ENCODE measurements at places on chromosomes 1 and 21. TPM values are rescaled to one million over a fixed set of nuclear protein-coding genes. Genes with fewer than 3 reads are reported as not detected.

KRTAP6-3 gene
- not detected for total RNA-seq

SLC35F3 gene
- not detected for total RNA-seq

RHBDL2 gene
- not detected for total RNA-seq

CYP4Z1 gene
- 10.0 TPM for total RNA-seq

ETV3L gene
- not detected for total RNA-seq

GUCA2A gene
- total RNA-seq: not detected

DNA sequence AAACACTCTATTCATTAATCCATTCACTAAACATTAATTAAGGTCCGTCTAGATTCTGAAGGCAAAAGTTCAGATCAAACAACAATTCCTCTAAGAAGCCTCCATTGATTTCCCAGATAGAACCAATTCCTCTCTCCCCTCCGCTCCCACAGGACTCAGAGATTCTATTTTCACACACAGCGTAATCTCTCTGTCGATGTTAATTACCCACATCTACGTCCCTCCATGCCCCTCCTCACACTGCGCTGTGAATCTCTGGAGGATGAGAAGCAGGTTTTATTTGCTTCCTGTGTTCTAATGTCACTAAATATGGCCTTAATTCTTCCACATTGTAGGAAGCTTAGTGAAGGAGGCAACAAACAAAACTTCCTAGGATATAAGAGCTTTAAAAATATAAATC, 306.7 kb downstream of the DSCAM start:
- no peak for DNase-seq

- DNase-seq: no peak
Observed at GRCh38 chr1:41319807-41320711, 41.2 kb upstream of the FOXO6 start.

- no peak for DNase-seq
Observed at GRCh38 chr1:106756752-106757151, 299.7 kb upstream of the PRMT6 start.

DNA sequence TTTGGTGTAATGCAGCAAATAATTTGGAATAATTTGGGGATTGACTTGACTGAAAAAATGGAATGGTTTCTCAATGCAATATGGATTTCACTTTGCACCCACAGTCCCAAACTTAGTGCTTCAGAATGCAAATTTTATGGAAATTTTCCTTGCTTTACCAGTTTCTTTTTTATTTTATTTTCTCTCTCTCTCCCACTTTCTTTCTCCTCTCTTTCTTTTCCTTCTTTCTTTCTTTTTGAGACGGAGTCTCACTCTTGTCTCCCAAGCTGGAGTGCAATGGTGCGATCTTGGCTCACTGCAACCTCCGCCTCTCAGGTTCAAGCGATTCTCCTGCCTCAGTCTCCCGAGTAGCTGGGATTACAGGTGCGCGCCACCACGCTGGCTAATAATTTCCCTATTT, 110.3 kb downstream of the KCNN3 start:
- no peak for DNase-seq

GRCh38 chr21:37119421-37120218, 46.6 kb downstream of the TTC3 start:
- no peak for DNase-seq

- DNase-seq: no peak
Observed at GRCh38 chr1:232305050-232305449, 324.9 kb downstream of the SIPA1L2 start.

- no peak for DNase-seq
Observed at GRCh38 chr1:242569867-242570266, 45.4 kb upstream of the PLD5 start.

GRCh38 chr1:15352128-15352957, 57.3 kb upstream of the EFHD2 start:
- DNase-seq: no peak

DNA sequence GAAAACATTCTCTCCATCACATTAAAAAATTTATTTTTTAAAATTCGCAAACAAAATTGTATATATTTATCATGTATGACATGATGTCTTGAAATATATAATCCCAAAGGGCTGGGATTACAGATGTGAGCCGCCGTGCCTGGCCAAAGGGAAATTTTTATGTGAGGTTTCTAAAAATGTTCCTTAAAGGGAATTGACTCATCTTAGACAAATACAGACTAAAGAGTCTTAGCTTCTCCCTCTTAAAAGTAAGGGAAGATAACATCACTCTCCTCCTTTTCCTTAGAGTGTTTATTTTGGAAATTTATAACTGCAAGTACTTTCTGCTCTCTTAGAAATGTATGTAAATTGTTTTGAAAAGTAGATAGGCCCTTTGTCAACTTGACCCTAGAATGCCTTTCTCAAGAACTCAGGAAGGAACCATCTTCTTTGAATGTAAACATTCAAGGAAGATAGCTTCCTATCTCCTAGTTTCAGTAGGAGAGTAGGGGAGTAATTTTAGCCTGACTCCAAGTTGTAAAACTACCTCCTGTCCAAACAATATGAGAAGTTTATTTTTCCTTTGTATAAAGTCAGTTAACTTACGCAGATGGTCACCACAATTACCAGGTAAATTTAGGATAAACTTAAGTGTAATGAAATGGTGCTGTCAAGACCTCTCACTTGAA, 59.5 kb downstream of the C21orf91 start:
- no peak for DNase-seq

- DNase-seq: no peak
Observed at GRCh38 chr21:35208104-35208503, 159.0 kb upstream of the RUNX1 start.

DNA sequence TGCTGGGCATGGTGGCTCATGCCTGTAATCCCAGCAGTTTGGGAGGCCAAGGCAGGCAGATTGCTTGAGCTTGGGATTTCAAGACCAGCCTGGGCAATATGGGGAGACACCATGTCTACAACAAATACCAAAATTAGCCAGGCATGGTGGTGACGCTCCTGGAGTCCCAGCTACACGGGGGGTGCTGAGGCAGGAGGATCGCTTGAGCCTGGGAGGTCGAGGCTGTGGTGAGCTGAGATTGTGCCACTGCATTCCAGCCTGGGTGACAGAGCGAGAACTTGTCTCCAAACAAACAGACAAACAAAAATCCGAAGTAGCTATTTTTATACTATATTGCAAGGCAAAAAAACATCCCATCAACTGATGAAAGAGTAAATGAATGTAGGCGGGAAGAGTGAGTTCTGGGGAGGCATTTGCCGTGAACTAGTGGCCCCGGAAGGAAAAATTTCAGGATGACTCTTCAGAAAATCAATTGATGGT, 40.6 kb downstream of the NCMAP start:
- DNase-seq: no peak

DNA sequence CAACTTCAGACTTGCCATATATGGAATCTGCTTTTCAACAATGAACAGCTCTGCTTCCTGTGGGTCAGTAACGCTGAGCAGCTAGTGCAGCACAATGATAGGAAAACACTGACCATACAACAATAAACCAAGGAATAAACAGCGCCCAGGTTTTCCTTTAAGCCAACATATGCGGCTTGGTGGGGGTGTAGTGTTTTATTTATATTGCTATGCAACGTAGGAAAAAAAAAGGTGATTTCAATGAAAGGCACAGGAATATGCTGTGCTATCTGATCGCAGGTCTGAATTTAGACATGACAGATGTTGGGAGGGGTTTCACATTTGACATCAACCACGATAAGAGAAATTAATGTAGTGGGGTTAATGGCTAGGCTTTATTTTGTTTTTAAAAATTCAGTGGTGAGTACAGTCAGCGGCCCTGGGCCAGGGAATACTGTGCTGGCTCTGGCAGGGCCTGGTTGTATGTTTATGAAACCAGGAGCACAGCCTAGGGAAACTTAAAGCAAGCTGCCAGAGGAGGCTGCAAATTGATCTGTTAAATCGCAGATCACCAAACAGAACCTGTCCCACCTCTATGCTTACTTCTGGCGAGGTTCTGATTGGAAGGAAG, 4.3 kb downstream of the TSPAN2 start:
- DNase-seq: no peak

GRCh38 chr1:8398086-8398485, 80.2 kb downstream of the SLC45A1 start:
- no peak for DNase-seq

DNA sequence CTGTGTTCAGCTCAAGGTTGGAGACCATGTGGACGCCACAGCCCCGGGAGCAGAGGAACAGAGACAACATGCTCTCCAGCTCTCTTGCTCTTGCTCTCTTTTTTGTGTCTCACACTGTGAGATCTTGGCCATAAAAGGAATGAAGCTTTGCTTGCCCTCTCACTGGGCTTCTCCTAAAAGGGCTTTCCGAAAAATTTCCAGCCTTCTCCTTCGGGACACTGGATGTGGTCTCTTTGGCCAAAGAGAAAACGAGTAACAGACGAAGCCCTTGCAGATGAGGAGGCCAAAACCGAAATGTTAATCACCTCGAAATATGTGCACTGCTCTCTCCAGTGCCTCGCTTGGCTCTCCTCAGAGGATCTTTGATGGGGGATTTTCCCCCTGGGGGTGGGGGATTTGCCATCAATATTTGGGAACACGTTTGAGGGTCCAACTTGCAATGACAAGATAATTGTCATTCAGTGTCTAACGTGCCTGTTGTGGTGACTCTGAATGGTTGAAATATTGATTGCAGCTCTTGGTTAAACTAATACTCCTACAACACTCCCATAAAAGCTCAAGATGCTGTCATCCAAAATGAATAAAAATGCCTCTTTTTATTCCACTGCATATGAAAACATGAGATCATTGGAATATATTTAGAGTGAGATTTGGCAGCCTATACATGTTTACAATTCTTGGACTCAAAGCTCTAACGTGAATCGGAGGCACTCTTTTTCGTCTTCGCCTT, 68.6 kb upstream of the ANGPTL1 start:
- DNase-seq: no peak

- DNase-seq: no peak
Observed at GRCh38 chr1:15681349-15682292, 2.5 kb upstream of the PLEKHM2 start.

DNA sequence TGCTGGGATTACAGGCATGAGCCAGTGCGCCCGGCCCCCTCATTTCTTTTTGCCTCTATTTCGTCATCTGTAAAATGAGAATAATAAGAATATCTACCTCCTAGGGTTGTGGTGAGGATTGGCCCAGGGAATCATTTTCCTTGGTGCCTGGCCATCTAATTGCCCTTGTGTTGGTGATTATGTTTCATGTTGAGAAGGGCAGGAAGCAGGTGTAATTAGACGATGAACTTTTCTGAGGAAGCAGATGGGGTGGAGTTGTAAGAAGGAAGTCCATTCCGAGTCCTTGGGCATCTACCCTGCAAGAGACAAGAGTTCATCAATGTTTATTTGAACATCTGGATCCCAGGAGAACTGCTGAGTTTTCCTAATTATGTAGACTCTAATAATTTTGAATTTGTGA, 38.7 kb upstream of the NEK2 start:
- no peak for DNase-seq

DNA sequence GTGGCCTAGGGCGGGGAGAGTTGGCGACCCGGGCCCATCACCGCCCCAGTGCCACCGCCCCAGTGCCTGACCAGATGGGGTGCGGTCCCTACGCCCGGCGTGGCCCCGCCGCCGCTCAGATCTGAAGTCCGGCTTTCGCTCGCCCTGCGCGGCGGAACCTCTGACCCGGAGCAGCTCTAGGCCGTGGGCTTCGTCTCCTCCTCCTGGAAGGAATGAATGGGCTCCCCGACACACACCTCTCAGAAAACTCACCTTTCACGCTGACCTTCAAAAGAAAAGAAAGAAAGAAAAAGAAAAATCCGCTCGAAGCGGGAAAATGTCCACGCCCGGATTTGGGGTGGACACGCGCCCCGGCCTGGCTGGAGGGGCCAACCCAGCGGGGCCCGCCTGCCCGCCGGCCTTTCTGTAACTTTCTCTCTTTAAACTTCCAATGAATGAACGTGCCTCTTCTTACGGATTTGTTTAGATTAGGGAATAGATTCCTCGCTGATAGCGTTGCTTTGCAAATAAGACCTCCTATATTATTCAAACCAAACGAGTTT, 5.4 kb upstream of the SIM2 start:
- DNase-seq: no peak

GRCh38 chr1:162903246-162903645, 42.3 kb upstream of the CCDC190 start:
- no peak for DNase-seq

GRCh38 chr1:23868557-23869016, 497 bp upstream of the FUCA1 start:
- DNase-seq: peak; percentile 18

GRCh38 chr1:76668046-76668445, 199.2 kb upstream of the ST6GALNAC5 start:
- DNase-seq: no peak

GRCh38 chr1:47179988-47180563, 9.8 kb downstream of the PDZK1IP1 start:
- DNase-seq: no peak

GRCh38 chr1:2046174-2046917, 3.9 kb upstream of the PRKCZ start:
- peak; percentile 32 for DNase-seq

DNA sequence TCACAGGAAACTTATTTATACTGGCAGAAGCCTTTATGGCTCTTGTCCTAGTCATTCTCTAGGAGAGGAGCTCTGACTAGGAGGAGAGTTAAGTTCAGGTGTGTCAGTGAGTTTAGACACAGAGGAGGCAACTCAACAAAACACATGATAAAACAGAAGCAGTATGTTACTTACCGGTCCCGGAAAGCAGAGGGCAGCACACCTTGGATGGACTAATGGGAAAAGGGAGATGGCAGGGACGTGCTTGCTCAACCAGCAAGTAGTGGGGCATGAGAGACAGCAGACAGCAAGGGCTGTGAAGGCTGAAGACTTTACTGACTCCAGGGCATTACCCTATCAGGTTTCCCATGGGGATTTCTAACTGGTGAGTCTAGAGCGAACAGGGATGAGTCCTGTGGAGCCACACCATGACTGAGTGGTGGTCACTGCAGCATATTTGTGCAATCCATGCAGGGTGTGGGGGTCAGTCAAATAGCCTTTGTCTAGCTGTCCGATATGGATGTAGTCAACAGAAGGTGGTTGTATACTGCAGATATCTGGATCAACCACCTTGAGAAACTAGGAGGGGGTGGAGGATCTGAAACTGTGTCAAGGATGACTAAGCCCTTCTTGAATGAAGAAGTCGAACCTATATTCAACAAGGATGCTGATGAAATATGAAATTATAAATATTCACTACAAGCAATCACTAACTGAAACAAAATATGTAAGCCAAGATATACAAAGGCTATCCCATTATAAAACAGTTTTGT, 596.3 kb upstream of the CHRM3 start:
- DNase-seq: no peak

DNA sequence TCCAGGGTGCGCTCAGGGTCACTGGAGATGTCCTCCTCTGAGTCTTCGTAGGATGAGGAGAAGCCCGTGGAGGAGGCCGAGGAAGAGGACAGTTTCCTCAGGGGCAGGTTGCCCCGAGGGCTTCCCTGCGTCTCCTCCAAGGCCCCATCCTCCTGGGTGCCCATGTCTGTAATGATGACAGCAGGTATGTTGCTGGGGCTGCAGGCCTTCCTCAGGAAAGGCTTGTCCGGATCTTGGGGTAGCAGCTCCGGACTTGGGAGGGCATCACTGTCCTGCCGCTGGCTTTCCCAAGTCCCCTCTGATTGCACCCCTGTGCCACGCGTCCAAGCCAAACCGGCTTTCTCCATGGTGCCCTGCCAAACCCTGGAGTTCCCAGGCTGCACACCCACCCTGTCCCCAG, 3.5 kb downstream of the ITPKB start:
- DNase-seq: no peak

- DNase-seq: no peak
Observed at GRCh38 chr1:77349275-77349674, 67.5 kb downstream of the AK5 start.
